ENCODE measurements at places on chromosomes 7 and 10. TPM values are rescaled to one million over a fixed set of nuclear protein-coding genes. Genes with fewer than 3 reads are reported as not detected.

ANLN gene
- 397 TPM for total RNA-seq

DNA sequence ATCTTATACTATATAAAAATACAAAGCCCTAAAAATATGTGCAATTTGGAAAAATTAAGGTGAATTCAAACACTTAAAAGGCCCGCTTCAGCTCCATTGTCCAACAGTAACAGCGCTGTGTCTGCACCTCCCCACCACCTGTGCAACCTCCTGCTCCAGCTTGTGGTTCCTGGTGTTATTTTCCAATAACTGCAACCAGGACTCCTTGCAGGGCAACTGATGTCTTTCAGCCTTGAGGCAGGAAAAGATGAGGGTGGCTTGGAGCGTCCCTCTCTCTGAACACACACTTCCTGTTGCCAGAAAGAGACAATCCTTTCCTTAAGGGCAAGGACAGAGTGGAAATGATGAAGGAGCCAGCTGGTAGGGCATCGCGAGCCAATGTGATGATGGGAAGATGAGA is 336.0 kb downstream of the GLRX3 start:
- no peaks in the 10 kb centered on the region for H3K36me3 ChIP-seq
- no peaks in the 10 kb centered on the region for H3K27me3 ChIP-seq
- no peak overlapping the region for H3K4me3 ChIP-seq

FFAR4 gene
- not detected for total RNA-seq

DNA sequence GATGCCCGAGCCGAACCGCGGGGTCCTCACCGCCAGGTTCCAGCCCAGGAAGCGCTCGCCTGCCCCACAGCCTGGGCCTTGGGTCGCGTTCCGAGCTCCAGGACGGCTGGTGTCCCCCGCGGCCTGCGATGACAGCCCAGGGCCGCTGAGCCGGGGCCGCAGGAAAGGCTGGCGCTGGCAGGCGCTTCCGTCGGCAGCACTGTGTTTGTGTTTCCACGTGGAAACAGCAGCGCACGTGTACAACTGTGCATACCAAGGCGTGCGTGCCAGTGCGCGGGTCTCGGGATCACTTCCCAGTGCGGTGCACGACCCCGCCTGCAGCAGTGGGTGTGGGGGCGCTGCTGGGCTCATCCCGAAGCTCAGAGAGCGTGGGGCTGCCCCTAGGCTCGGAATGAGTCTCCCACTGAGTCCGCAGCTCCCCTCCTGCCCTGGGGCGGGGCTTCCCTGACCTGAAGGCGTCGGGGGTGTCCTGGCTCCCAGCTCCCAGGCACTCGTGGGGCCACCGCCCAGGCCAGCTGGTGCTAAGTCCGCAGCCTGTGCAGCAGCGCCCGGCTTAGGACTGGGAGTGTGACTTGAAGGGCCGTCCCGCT is 17.2 kb downstream of the AP5Z1 start:
- peaks cover 53% of the 10 kb centered on the region for H3K36me3 ChIP-seq
- no peak for DNase-seq
- no peaks in the 10 kb centered on the region for H3K4me1 ChIP-seq
- no peak overlapping the region for H3K27ac ChIP-seq
- H3K27me3 ChIP-seq: no peaks in the 10 kb centered on the region
- no peak overlapping the region for H3K4me3 ChIP-seq

GRCh38 chr10:3803295-3803926 is 18.4 kb upstream of the KLF6 start:
- H3K4me1 ChIP-seq: peaks cover 47% of the 10 kb centered on the region
- peak overlapping the region; percentile 98 for H3K27ac ChIP-seq
- H3K27me3 ChIP-seq: no peaks in the 10 kb centered on the region
- DNase-seq: no peak
- no peak overlapping the region for H3K4me3 ChIP-seq

UTF1 gene
- total RNA-seq: not detected

MYH16 gene
- not detected for total RNA-seq

NOS3 gene
- total RNA-seq: not detected

DNA sequence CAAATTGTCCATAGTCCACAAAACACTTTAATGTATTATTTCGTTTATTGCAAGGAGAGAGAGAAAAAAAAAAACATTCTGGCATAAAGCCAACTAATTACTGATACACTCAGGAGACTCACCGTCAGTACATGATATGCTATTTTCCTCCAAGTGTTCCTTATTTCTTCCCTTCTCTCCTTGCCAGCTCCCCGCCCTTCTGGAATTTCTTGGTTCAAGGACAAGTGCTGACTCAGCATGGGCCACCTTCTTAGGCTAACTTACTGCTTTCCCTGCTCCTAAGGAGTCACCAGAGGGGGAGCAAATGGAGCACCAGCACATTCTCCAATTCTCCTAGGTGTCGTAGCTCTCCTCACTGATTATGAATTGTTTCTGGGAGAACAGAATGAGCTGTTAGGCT is 133.8 kb upstream of the HDAC9 start:
- no peak for DNase-seq
- no peaks in the 10 kb centered on the region for H3K36me3 ChIP-seq
- no peaks in the 10 kb centered on the region for H3K4me1 ChIP-seq
- H3K4me3 ChIP-seq: no peak overlapping the region
- H3K27me3 ChIP-seq: no peaks in the 10 kb centered on the region
- H3K27ac ChIP-seq: no peak overlapping the region

DNA sequence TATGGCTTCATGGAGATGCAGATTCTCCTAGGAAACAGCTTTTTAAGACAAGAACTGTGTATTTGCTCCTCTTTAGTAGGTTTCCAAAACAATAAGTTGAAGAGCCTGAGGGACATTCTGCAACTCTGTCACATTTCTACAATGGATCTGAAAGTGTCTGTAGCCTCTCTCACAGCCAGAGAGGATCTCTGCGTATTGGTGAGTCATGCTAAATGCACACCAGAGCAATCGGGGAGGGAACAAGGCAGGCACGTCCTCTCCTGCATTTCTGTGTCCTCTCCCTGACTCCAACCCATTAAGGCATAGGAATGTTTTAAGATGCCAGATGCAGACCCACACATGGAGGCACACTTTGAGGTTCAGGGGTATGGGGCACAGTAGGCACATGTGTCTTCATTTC is 1126.4 kb upstream of the GHITM start:
- no peaks in the 10 kb centered on the region for H3K4me1 ChIP-seq
- DNase-seq: no peak
- H3K4me3 ChIP-seq: no peak overlapping the region
- H3K27me3 ChIP-seq: no peaks in the 10 kb centered on the region
- H3K36me3 ChIP-seq: no peaks in the 10 kb centered on the region

PMS2 gene
- 13.1 TPM for total RNA-seq

NPC1L1 gene
- total RNA-seq: not detected

DNA sequence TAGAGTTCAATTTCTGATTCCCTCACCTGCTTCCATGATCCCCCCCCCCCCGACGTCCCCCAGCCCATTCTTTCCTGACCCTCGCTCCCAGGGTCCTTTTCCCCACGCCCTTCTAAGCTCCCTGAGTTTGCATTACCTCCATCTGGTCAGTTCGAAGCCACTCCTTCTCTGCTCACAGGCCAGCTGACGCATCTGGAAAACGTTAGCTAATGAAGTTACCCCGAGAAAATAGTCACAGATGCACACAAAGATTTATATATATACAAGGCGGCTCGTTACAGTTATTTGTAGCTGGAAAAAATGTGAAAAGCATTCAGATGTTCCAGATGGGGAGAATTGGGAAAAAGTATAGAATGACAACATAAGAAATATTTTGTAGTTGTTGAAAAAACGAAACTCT is 630.0 kb upstream of the FOXK1 start:
- H3K4me3 ChIP-seq: no peak overlapping the region
- no peak for DNase-seq
- no peaks in the 10 kb centered on the region for H3K27me3 ChIP-seq
- H3K27ac ChIP-seq: no peak overlapping the region

- no peaks in the 10 kb centered on the region for H3K36me3 ChIP-seq
- no peak for DNase-seq
- H3K4me3 ChIP-seq: no peak overlapping the region
- no peaks in the 10 kb centered on the region for H3K4me1 ChIP-seq
- no peak overlapping the region for H3K27ac ChIP-seq
Measured at GRCh38 chr10:71580415-71580814, 139.2 kb downstream of the C10orf105 start.

DNA sequence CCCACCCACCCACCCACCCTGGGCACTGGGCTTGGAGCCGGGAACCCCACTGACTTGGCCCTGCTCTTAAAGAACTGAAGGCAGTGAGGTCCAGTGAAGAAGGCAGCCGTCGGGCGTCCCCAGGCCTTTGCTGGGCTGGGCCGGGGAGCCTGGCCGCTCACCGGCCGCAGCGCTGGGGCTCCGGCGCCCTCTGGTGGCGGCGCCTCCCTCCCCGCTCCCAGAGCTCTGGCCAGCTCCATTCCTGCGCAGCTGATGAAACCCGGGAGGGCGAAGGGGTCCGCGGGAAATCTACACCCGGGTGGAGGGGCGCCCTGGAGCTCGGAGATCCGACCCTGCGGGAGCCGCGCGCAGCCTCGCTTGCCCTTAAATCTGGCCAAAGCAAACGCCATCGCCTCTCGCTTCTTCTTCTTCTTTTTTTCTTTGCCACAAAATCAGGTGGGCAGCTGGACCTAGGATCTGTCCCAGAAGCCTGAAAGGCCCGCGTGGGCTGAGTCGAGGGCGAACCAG is 1.7 kb upstream of the CXCL12 start:
- no peak for DNase-seq
- H3K27ac ChIP-seq: no peak overlapping the region
- peaks cover 6% of the 10 kb centered on the region for H3K4me1 ChIP-seq
- H3K27me3 ChIP-seq: peaks cover 30% of the 10 kb centered on the region
- no peak overlapping the region for H3K4me3 ChIP-seq
- no peaks in the 10 kb centered on the region for H3K36me3 ChIP-seq

LIMK1 gene
- total RNA-seq: 60.5 TPM

DNA sequence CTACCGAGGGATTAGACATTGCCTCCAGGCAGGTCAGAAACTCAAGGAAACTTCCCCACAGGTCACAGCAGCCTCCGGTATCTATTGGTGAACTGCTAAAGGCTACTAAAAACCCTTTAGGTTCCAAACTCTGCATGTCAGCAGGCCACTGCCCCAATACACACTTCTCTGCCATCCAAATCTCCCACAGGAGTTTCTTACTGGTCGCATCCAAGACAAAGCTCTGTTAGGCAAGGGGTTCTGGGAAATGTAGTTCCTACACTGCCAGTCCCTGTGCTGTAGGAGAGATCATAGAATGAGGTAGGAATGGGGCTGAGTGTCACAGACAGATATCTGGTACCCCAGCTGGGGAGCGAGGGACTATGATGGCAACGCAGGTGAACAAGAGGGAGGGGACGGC is 757.0 kb upstream of the C7orf33 start:
- no peaks in the 10 kb centered on the region for H3K4me1 ChIP-seq
- H3K4me3 ChIP-seq: no peak overlapping the region
- no peaks in the 10 kb centered on the region for H3K36me3 ChIP-seq
- DNase-seq: no peak
- H3K27me3 ChIP-seq: no peaks in the 10 kb centered on the region

GRCh38 chr10:24952143-24952706 is at the start of gene PRTFDC1:
TSS of gene PRTFDC1 (minus strand) at chr10:24952606. CDS start at chr10:24952575, 31 bp downstream.
- peak; percentile 63 for DNase-seq
- peaks cover 7% of the 10 kb centered on the region for H3K36me3 ChIP-seq
- H3K4me1 ChIP-seq: peaks cover 43% of the 10 kb centered on the region
- H3K4me3 ChIP-seq: peak within 1 kb of the TSS; percentile 57

MBL2 gene
- total RNA-seq: not detected

GRCh38 chr7:116671681-116672595 is at the start of gene MET:
TSS of gene MET (plus strand) at chr7:116672196. CDS start at chr7:116699085, 26,889 bp downstream.
- no peaks in the 10 kb centered on the region for H3K36me3 ChIP-seq
- no peaks in the 10 kb centered on the region for H3K27me3 ChIP-seq
- DNase-seq: peak; percentile 76

- no peak overlapping the region for H3K4me3 ChIP-seq
- DNase-seq: no peak
- H3K4me1 ChIP-seq: no peaks in the 10 kb centered on the region
Measured at GRCh38 chr10:123272171-123272570, 118.0 kb downstream of the BUB3 start.

- H3K27me3 ChIP-seq: no peaks in the 10 kb centered on the region
- H3K4me1 ChIP-seq: no peaks in the 10 kb centered on the region
- no peak overlapping the region for H3K4me3 ChIP-seq
- H3K27ac ChIP-seq: no peak overlapping the region
- no peaks in the 10 kb centered on the region for H3K36me3 ChIP-seq
Measured at GRCh38 chr10:32072025-32072800, 16.0 kb upstream of the KIF5B start.

DNA sequence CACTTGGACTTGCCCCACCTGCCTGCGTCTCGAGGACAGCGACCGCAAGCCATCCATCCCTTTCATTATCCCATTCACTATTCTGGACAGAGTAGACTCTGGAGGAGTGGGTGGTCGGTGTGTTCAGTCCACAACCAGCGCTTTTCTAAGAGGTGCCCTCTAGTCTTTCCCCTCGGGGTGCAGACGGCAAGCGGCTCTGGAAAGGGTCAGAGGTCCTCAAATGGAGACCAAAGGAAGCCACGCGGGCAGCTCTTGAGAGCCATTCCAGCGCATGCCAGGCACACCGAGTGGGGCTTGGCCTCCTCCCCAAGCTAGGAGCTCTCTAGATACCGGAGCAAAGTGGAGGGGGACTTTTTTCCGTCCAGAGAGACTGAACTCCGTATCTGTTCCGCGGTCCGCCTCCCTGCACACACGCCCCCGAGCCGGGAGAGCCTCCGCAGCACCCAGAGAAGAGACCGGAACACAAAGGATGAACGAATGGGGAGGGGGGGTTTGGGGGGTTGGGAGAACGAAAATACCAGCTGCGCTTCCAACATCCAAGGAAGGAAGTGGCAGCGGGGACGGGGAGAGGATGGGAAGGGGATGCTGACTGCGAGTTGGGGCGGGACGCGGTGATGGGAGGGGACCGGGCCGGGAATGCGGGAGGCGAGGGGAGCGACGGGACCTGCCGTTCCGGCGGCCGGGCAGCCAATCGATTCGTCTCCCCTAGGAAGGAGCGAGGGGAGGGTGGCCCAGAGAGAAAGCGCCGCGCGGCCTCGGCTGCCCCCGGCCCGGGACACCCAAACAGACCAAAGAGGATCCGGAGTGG is 515 bp downstream of the GSDME start:
- H3K36me3 ChIP-seq: no peaks in the 10 kb centered on the region
- H3K27ac ChIP-seq: peak overlapping the region; percentile 83
- peaks cover 23% of the 10 kb centered on the region for H3K4me1 ChIP-seq
- H3K4me3 ChIP-seq: peak overlapping the region; percentile 77
- DNase-seq: peak; percentile 63
- H3K27me3 ChIP-seq: no peaks in the 10 kb centered on the region

- no peaks in the 10 kb centered on the region for H3K27me3 ChIP-seq
- no peak overlapping the region for H3K27ac ChIP-seq
- no peak overlapping the region for H3K4me3 ChIP-seq
Measured at GRCh38 chr10:115996031-115996430, 277.0 kb downstream of the GFRA1 start.

GRB10 gene
- 1.3 TPM for total RNA-seq

- H3K27ac ChIP-seq: no peak overlapping the region
- no peaks in the 10 kb centered on the region for H3K4me1 ChIP-seq
- no peak for DNase-seq
- H3K36me3 ChIP-seq: no peaks in the 10 kb centered on the region
- no peak overlapping the region for H3K4me3 ChIP-seq
Measured at GRCh38 chr7:158274996-158275395, 312.6 kb downstream of the PTPRN2 start.

- no peak for DNase-seq
- no peaks in the 10 kb centered on the region for H3K4me1 ChIP-seq
- H3K4me3 ChIP-seq: no peak overlapping the region
- H3K27ac ChIP-seq: no peak overlapping the region
- H3K36me3 ChIP-seq: no peaks in the 10 kb centered on the region
Measured at GRCh38 chr7:23687011-23687410, 7.0 kb downstream of the FAM221A start.

OR13A1 gene
- not detected for total RNA-seq

GRCh38 chr10:132613566-132614348 is 76.2 kb downstream of the INPP5A start:
- no peak overlapping the region for H3K4me3 ChIP-seq
- H3K27me3 ChIP-seq: no peaks in the 10 kb centered on the region
- no peaks in the 10 kb centered on the region for H3K4me1 ChIP-seq
